ENCODE measurements at places on chromosomes 4 and X.

GRCh38 chrX:129540722-129541184, 694 bp downstream of the OCRL start:
- no peak for DNase-seq

DNA sequence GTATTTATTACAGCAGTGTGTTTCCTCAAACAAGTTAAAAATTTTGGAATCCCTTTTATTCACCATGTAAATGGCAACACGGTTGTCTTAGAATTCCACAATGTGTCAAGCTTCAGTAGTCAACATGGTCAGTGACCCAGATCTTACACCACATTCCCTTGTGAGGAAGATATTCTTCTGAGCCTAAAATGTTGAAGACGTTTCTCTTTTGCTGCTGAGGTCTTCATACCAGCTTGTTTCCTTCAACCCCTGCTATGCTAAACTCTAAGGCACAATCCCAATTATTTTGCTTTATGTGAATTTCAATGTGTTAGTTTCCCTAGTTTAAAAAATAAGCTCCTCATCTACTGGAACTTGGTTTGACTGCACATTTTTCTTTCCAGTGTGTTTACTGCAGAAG, 17.6 kb upstream of the LDB2 start:
- DNase-seq, result no peak

DNA sequence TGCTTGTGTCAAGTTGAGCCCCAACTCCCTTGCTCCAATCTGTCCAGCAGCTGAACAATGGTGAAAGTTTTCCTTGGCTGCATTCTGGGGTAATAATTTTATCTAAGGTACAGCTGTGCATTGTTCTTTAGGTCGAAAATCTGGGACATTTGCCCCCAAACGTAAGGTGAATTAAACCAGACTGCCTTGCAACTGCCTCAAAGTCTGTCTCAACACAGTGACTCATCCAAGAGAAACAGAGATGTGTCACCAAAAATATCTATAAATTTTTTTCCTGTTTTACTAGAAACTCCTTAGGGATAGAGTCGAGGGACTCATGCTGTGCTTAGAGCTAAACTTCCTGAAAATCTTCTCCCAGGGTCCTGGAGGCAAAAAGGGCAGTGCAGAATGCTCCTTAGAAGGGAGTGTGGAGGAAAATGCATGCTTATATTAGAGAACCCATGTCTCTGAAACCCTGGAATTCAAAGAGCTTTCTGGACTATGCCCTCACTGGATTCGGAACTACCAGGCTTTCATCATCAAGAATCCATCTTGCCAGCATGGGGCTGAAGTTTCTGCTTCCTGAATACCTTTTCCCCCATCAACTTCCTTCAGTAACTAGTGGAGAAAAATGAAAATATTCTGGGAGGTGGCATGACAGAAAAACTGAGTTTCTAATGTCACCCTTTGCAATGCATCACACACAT, 115.7 kb downstream of the PALLD start:
- no peak for DNase-seq

GRCh38 chr4:3073158-3074077, 920 bp downstream of the HTT-AS start:
- no peak for DNase-seq

DNA sequence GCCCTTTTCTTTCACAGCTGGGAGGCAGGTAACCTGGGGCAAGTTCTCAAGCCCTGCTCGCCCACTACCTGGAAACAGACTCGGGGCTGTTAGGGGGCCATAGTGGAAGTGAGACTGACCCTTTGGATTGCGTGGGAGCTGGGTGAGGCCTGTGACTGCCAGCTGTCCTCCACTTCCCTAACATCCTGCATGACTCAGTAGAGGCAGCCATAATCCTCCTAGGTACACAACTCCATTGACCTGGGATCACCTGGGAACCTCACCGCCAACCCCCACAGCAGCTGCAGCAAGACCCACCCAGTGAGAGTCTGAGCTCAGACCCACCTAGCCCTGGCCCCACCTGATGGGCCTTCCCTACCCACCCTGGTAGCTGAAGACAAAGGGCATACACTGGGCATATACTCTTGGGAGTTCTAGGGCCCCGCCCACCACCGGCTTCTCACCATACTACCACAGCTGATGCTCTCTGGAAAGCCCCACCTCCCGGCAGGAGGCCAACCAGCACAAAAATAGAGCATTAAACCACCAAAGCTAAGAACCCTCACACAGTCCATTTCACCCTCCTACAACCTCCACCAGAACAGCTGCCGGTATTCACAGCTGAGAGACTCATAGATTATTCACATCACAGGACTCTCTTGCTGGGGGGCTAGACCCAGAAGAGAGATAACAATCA, 61.1 kb upstream of the DCTD start:
- no peak for DNase-seq

- DNase-seq, result no peak
Observed at GRCh38 chr4:139860435-139861024, 194.9 kb downstream of the MGST2 start.

- DNase-seq, result no peak
Observed at GRCh38 chrX:138885886-138886285, 174.4 kb upstream of the FGF13 start.

- DNase-seq, result no peak
Observed at GRCh38 chrX:126065901-126066660, 100.0 kb downstream of the DCAF12L2 start.

DNA sequence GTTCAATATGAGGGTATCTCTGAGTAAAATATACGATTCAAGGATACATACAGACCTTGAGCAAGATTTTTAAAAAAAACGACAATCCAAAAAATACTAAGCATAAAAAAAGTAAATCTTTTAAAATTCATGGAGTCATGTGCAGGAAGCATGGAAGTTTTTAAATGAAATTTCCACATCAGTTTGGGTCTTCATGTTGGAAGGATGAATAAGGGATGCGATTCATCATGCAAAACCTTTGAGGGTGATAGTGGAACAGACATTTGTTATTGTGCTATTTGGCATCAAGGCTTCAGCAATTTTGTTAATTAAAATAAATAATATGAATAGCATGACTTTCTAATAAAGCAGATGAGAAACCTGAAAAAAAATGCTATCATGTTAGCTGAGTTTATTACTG, 815.0 kb upstream of the PCDH10 start:
- DNase-seq, result no peak

DNA sequence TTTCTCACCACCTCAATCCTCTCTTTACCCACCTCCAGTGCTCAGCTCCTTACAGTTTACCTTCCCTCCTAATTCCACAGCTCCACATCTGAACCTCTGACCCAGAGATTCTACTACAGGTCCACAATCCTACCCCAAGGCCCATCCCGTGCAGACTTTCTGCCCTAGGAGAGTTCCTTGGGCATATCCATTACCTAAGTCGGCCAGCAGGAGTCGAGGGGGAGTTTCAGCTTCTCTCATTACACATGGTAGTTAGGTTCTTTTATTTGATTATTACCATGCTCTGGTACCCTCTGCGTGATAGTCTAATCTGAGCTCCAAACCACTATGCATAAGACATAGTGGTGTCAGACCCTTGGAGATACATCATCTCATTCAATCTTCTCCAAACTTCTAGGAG, 117.9 kb downstream of the SH3RF1 start:
- DNase-seq, result no peak

- DNase-seq, result no peak
Observed at GRCh38 chr4:113024388-113024787, 25.1 kb upstream of the ANK2 start.

DNA sequence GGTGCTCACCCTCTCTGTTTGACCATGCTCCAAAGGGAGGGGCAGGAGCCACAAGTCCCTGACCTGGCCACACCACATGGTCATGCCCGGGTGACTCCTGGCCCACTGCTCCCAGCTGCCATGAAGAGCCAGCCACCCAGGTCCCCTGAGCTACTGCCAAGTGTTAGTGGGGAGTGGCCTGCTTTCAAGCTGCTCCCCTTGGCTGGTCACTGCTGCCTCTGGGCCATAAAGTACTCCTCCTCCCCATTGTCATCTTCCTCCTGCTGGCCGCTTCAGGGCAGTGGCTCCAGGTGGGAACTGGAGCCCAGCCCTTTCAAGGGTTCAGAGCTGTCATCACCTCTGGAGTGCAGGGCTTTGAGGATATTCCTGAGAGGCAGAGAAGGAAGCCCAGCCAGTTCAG, 27.3 kb upstream of the RBBP7 start:
- no peak for DNase-seq

- no peak for DNase-seq
Observed at GRCh38 chr4:45539142-45539814, 584.6 kb downstream of the GABRG1 start.

- no peak for DNase-seq
Observed at GRCh38 chr4:72582853-72583252, 13.8 kb upstream of the ADAMTS3 start.

DNA sequence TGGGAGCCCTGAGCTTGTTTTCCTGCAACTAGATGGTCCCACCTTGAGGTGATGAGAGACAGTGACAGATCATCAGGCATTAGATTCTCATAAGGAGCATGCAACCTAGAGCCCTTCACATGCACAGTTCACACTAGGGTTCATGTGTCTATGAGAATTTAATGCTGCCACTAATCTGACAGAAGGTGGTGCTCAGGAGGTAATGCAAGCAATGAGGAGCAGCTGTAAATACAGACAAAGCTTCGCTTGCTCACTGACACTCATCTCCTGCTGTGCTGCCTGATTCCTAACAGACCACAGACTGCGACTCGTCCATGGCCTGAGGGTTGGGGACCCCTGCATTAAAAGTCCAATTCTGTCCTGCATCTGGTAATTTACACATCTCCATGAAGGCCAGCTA, 141.6 kb downstream of the KCNIP4 start:
- no peak for DNase-seq
